ENCODE measurements at places on chromosomes 4 and X.

DNA sequence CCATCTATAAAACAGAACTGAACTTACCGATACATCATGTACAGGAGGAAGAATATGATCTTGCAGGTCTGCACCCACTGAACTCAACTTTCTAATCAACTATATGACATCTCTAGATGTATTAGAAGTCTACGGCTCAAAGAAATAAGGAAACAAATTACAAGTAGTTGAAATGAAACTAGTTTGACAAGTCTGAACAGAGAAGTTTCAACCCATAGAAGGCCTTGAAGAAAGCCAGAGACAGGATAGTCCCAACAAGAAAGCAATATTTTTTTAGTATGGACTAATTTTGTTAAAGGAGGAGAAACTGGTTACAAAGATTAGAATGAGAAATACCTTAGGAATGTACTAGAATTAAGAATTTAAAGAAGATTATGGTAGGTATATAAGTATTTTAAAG lies at the start of gene TMPRSS11A:
TSS of gene TMPRSS11A (minus strand) at position 138 of the 400 bp plus-strand sequence. CDS start at position 38, 100 bp downstream.
- no peak for DNase-seq

DNA sequence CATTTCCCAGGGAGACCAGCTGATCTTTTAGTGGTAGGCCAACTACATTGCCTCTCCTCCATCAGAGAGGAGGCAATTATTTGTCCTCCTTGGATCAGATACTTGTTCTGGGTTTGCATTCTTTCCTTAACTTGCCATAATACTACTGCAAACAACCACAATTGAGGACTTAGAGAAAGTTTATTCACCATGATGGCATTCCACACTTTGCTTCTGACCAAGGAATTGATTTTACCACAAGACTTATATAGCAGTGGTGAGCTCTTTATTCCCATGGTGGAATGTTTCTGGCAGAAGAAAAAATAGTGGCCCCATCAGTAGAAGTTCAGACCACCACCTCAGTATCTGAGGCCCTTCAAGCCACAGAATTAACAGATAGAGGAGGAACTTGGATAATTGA lies 123.9 kb upstream of the PPP3CA start:
- no peak for DNase-seq

GRCh38 chr4:174929346-174929745 lies 11.2 kb downstream of the ADAM29 start:
- DNase-seq, result no peak

DNA sequence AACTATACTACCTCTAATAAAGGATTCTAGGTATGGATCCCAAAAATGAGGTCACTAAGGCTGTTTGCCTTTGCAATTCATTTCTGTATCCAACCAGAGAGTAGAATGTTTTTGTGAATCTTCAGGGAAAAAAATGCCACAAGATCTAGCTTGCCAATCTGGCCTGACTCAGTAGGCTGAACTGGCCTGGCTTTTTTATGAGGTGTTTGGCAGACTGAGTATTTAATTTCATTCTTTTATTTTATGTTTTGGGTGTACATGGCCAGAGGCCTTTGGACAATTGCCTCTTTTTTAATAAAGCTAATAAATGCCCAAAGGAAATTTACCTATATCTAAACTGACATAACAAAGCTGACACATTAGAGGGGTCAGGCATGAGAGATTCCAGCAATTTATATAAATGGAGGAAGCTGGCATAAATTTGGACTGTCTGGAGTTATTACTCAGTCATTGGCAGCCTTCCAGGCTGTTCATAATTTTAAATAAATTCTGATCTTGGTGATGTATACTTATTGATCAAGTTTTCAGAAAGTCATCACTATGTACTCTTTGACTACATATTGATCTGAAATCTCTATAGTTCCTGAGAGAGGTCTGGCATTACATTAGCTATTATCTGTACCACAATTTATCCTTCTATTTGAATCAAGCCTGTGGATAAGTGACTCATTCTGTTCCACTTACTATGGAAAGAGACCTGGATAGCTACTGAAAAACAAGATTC lies 376.4 kb upstream of the NOCT start:
- no peak for DNase-seq

GRCh38 chrX:261919-262352 lies 19.2 kb upstream of the PLCXD1 start:
- DNase-seq, result no peak

DNA sequence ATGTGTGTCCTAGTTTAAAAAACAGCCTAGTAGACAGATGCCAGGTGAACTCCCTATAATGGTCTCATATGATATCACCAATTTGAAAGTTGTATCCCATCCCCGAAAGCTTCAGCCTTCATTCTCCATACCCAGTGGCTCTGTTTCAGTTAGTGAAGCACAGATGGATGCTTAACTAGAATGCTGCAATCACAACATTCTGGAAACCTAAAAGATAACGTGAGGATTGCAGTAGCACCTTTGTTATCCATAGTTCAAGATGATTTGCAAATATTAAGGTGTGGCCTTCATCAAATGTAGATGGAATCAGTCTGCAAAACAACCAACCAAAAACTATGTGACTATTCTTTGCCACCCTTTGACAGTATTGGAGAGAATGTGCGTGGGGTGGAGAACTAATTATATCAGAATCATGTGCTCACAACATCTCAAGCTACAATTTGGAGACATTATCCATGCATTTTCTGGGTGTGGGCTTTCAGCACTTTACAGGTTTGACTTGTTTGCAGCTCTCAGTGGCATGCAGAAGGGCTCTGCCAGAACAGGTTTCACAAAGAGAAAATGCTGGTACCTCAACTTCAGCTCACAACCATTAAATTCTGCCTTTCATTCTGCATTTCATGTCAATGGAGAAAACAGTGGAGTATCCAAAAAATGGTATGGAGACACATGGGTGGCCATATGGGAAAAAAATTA lies 18.3 kb upstream of the PPID start:
- no peak for DNase-seq

DNA sequence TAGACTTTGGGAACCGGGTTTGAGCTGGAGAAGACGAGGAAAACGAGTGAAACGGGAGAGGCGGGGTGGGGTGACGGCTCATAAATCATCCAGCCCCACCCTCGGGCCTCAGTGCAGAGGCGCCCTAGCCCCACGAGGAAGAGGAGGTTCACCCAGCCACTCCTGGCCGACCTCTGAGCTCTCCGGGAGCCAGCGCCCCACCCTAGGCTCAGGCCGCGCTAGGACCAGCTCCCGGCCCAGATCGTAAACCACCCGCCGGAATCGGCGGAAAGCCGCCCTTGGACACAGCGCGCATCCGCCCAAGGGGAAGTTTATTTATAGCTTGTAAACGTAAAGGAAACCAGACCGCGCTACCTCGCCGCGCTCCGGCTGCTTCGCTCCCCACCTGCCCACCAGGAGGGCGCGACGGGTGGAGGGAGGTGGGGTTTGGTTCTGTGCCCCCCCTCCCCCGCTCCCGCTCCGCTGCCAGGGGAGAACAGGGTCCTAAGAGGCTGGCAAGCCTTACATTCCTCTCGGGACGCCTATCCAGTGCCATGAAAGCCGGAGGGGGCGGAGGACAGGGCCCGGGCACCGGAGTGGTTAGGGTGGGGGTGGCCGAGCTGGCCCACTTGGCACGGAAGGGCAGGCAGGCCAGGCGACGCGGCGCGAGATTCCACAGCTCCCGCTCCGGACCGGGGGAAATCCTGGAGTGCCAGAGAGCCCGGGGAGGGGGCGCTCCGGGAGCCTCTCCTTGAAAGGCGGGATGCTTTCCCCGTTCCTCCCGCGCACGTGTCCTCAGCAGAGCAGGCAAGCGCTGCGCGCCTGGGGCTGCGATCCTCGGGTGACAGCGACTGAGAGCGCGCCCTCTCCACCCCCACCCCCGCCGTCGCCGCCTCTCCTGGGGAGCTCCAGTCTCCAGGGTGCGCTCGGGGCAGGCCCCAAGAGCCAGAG lies 84.2 kb downstream of the BCOR start:
- DNase-seq, result peak; percentile 86

GRCh38 chr4:119010909-119011606 lies 122.4 kb downstream of the SYNPO2 start:
- no peak for DNase-seq

DNA sequence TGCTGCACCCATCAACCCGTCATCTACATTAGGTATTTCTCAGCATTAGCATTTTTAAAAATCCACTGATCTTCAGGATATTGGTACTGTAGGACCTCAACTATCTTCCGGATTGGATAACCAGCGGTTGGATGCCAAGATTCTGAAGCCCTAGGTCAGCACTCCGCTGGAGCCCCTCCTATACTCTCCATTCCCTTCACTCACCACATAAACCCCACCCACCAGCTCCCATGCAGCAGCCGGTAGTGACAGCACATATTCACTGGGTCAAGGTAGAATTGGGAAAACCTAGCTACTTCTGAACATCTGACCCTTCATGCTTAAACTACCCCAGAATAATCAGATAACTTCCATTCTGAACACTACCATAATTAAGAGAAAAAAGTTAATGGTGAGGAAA lies 134.9 kb downstream of the CORIN start:
- no peak for DNase-seq

GRCh38 chr4:3213661-3214250 lies 35.2 kb upstream of the MSANTD1 start:
- no peak for DNase-seq

DNA sequence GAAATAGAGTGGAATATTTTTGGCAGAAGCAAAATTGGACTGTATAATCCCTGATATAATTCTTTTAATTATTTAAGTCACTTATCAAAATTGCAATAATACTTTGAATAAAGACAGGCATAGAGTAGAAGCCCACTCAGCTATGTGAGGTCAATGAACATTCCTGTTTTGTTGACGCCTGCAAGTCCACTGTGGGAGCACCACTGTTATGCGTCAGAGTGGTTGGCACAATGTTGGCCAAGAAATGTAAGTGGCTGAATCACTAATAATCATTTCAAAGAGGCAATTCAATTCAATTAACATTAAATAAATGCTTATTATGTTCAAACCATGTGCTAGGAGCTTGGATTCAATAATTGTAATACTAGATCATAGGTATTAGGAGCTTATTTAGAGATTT lies 221.0 kb downstream of the SPCS3 start:
- DNase-seq, result no peak

- peak; percentile 34 for DNase-seq
These were observed 444.7 kb downstream of the IQCM start for GRCh38 chr4:149370785-149371420.

- DNase-seq, result no peak
These were observed 4.4 kb upstream of the FAT1 start for GRCh38 chr4:186727977-186728519.

DNA sequence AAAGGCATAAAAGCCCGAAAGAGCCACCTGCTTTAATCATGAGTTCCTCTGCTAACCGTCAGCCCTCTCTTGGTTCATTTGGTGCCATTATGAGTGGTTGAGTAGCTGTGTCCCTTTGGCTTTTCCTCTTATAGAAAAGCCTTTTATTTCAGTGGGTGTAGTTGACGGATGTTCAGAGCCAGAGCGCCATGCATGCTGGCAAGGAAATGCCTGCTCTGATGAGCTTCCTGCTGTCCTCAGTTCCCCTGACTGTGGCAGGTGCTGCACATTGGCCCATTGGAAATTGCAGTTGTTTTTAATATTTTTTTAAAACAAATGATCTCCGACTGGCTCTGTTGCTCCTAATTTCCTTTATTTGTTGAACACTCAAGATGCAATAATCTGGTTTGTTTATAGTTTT lies 77.3 kb upstream of the LIMCH1 start:
- DNase-seq, result no peak

DNA sequence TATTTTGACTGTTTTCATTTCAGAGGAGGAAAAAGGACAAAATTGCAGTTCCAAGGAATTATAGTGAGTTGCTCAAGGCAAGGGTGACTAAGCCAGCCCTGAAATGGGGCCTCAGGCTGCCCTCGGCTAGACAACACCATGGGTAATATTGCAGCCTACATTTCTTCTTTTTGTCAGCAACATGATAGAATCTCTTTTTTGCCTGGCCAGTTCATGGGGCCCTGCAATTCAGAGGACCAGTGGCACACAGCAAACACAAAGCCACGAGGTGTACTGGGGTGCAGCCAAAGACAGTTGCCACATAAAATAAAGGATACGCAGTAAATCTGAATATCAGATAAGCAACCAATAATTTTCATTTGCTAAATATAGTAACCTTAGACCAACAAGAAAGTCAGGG lies 41.8 kb downstream of the RBM47 start:
- no peak for DNase-seq

GRCh38 chrX:154505734-154506133 lies 10.3 kb downstream of the FAM3A start:
- no peak for DNase-seq

GRCh38 chr4:122003335-122003734 lies 51.5 kb upstream of the TRPC3 start:
- DNase-seq, result peak; percentile 1

DNA sequence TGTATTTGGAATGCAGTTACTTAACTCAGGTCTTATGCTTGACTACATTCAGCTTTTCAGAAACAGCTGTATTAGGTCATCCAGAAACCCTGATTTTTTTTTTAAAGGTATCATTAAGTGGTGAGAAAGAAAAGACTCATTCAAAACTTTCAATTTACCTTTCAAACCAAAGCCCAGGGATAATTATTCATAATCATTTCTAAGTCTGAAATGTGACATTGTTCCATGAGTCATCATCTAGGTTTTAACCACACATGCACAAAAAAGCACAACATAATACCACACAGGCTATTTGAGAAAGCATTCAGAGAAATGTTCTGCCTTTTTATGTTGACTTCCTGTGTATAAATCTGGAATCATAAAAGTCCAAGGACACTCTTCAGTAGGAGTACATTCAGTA lies 288.2 kb downstream of the IL1RAPL2 start:
- DNase-seq, result no peak

DNA sequence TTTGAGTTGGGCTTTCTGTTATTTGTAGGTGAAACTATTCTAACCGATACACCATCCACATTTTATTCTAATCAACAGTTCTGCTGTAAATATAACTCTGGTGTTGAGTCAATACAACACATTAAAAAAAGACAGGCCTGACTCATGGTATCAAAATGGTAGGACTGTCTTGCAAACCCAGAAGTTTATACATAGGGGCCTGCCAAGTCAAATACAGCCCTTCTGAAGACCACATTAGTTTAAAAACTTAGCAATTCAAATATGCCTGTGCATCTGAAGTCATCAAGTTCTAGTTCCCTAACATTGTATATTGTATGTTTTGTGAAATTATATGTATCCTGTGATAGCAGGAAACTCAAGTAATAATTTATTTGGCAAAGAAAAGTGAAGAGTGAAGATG lies 24.4 kb upstream of the PDE5A start:
- no peak for DNase-seq

DNA sequence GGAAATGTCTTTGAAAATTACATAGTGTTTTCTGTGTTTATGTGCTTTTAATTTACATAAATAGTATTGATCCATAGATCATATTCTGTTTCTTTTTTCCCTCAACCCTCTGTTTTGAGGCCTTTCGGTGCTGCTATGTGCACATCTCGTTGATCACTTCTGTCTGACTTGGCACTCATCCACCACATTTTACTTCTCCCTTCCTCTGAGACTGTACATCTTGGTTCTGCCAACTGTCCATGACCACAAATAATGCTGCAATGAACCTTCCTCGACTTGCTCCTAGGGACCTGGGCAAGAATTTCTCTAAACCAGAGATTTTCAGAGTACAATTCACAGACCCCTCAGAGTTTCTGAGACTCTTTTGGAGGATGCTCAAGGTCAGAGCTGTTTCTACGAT lies 74.4 kb downstream of the RTL5 start:
- no peak for DNase-seq

All from NCI-H2081 (cell line).